ENCODE measurements at places on chromosomes 7 and 10.

DNA sequence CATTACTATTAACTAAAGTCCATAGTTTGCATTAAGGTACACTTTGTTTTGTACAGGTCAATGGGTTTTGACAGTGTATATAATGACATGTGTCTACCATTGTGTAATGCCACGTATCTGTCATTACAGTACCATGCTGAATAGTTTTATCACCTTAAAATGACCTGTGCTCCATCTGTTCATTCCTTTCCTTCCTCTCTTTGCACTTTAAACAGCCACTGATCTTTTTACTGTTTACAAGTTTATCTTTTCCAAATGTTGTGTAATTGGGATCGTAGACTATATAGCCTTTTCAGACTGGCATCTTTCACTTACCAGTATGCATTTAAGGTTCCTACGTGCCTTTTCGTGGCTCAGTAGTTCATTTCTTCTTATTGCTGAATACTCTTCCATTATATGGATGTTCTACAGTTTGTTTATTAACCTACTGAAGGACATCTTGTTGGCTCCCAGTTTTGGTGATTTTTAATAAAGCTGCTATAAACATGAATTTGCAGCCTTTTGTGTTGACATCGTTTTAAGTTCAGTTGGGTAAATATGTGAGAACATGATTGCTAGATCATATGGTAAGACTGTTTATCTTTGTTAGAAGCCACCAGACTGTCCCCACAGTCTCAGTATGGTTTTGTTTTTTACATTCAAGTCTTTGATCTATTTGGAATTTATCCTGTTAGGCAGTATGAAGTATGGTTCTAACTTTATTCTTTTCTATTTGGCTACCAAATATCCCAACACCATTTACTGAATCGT lies 24.7 kb downstream of the STAM start:
- no peak for DNase-seq

- no peak for DNase-seq
Measured at GRCh38 chr10:48610585-48611093, 5.8 kb upstream of the ARHGAP22 start.

- DNase-seq, result no peak
Measured at GRCh38 chr10:7857262-7857661, 39.0 kb downstream of the TAF3 start.

- DNase-seq, result no peak
Measured at GRCh38 chr10:10891124-10892082, 126.3 kb upstream of the CELF2 start.

DNA sequence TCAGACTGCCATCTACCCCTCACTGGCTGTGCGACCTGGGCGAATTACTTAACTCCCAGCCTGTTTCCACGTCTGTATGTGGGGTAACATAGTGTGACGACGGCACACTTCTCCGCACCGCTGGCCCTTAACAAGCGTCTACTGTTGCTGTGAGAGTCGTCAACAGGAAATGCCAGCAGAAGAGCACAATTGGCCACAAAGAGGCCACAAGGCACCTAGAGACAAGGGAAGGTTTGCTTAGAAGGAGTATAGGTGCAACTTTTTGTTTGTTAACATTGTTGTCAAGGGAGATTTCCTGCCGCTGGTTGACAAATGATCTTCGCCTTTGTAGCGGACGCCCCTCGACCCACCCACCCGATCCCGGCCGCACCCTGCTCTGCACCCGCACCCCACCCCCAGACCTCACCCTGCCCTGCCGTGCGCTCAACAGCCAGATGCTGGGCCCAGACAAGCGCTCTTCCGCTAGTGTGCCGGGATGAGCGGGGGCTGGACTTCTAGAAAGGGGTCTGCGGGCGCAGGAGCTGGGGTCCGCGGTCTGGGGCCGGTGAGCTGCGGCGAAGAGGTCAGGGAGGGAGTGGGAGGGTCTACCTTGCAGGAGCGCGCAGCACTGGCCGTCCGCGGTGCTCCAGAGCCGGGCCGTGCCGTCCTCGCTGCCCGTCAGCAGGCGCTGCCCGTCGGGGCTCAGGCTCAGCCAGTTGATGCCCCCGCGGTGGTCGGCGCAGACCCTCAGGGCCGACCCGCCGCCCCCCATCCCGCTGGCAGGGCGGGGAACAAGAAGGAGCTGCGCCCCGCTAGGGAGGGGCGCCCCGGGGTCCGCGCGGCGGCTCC lies 785 bp downstream of the WDR86 start:
- DNase-seq, result peak; percentile 9

- no peak for DNase-seq
Measured at GRCh38 chr10:6516281-6516928, 63.7 kb downstream of the PRKCQ start.

- DNase-seq, result no peak
Measured at GRCh38 chr10:73790886-73791625, 5.7 kb downstream of the ZSWIM8 start.

GRCh38 chr10:81027223-81027622 lies 489.5 kb downstream of the SH2D4B start:
- no peak for DNase-seq

Measured in stimulated activated CD8-positive, alpha-beta memory T cell treated with anti-CD3 and anti-CD28 coated beads, Interleukin-15, amount 100 ng/mL, for 48 hours (primary cell).